ENCODE measurements at places on chromosomes 7 and 10. TPM values are rescaled to one million over a fixed set of nuclear protein-coding genes. Genes with fewer than 3 reads are reported as not detected.

Gene RNF133
- total RNA-seq = not detected

Gene SCART1
- total RNA-seq = 2.2 TPM

Gene FAM131B
- 2.4 TPM for total RNA-seq

Gene NOS3
- 9.3 TPM for total RNA-seq

Gene PLAC9
- total RNA-seq = 32.7 TPM

Gene NEUROG3
- not detected for total RNA-seq

Gene VWC2
- 0.13 TPM for total RNA-seq

Gene ETV1
- total RNA-seq = 10.3 TPM

Gene MKI67
- total RNA-seq = 0.31 TPM

Gene PRRT4
- 0.40 TPM for total RNA-seq

Gene NKX1-2
- not detected for total RNA-seq

Gene AKR1B15
- not detected for total RNA-seq

Gene MSRB2
- 37.3 TPM for total RNA-seq

Gene HYAL4
- not detected for total RNA-seq

Gene POLR2J2
- total RNA-seq = 5.3 TPM

Gene ZNF722
- total RNA-seq = not detected

Gene PODXL
- 13.2 TPM for total RNA-seq

Gene SLC18A3
- not detected for total RNA-seq

Gene EIF5AL1
- 0.20 TPM for total RNA-seq

Gene CALHM3
- total RNA-seq = not detected

Gene THSD7A
- total RNA-seq = 2.9 TPM

Gene HOXA5
- 11.0 TPM for total RNA-seq

Gene NRCAM
- 1.3 TPM for total RNA-seq

Gene ZNF735
- not detected for total RNA-seq

Gene NUTM2E
- total RNA-seq = not detected

Gene PDCD4
- 69.1 TPM for total RNA-seq

Gene ASAH2B
- total RNA-seq = 3.6 TPM

Gene SFMBT2
- 14.3 TPM for total RNA-seq

Gene VGF
- not detected for total RNA-seq

Gene ZC3HAV1L
- 12.4 TPM for total RNA-seq

Gene VWDE
- total RNA-seq = 0.22 TPM

Gene CTAGE6
- total RNA-seq = not detected

Gene HABP2
- not detected for total RNA-seq

Gene ITPRIP
- 31.5 TPM for total RNA-seq

Gene ACBD7
- not detected for total RNA-seq

Gene GSDME
- 7.5 TPM for total RNA-seq

Gene HTR5A
- not detected for total RNA-seq

Gene LRRC17
- total RNA-seq = 4.6 TPM

Gene AS3MT
- total RNA-seq = 13.1 TPM

Gene ENKUR
- not detected for total RNA-seq

Gene PDZD7
- total RNA-seq = 0.31 TPM

Gene SPDYE2
- not detected for total RNA-seq

Gene STEAP2
- total RNA-seq = 38.4 TPM

Gene TMEM184A
- total RNA-seq = 0.15 TPM

Gene OPALIN
- total RNA-seq = not detected

Gene FAM25G
- not detected for total RNA-seq

Gene ABI1
- 70.9 TPM for total RNA-seq

Gene PRPS1L1
- total RNA-seq = not detected

Gene ENTPD1
- 38.2 TPM for total RNA-seq

Gene MSS51
- 1.8 TPM for total RNA-seq

Gene PGAM2
- 3.9 TPM for total RNA-seq
